ENCODE measurements at places on chromosomes 13 and 19.

- DNase-seq, result no peak
These were observed 14.3 kb upstream of the FKRP start for GRCh38 chr19:46731584-46731983.

DNA sequence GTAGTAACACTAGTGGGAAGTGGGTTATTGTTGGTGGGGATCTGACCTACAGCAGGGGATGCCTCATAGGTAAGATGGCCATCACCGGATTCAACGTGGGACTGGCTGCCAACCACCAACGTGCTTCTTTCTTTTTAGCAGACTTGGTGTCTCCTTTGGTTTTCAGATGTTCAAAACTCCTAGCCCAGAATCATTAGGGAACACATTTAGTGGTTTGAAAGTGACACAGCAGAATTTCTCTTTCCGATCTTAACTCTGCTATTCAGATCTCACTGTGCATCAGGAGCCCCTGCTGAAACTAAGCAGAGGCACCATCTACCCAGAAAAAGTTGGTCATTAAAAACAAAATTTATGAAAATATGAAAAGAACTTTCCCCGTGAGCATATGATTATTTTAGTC lies 36.7 kb upstream of the PCDH8 start:
- no peak for DNase-seq

- peak; percentile 37 for DNase-seq
These were observed 34.3 kb upstream of the TNFSF11 start for GRCh38 chr13:42539670-42540069.

- DNase-seq, result no peak
These were observed 5.0 kb upstream of the FDX2 start for GRCh38 chr19:10320602-10321416.

DNA sequence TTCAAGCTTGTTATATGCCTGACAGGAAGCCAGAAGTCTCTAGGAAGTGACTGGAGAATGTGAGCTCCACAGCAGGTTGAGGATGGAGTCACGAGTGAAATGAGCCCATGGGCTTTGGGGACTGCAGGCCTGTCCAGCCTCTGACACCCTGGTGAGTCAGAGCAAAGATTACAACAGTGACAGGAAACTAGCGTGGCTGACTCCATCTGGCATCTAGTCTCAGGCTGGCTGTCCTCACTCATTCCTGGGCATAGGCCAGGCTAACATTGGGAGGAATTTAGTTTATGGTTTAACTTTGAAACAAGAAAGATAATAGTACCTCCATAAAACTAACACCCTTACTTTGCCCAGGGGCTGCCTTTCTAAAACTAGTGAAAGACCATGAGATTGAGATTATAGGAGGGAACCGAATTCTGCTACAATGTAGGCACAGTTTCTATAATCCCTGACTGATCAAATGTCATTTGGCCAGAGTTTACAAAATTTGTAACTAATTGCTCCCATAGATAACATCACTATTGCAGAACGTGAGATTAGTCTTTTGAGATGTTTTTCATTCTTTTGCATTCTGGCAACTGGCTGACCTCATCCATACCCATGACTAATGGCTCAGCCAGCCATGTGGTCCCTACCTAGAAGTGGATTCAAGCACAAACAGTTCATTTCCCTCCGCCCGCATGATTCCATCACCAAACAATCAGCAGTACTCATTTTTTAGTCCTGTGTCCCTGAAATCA lies 28.4 kb downstream of the PSG1 start:
- no peak for DNase-seq

All from H9 (cell line).